Activated B cell treated with CpG ODN at 0.5 μM for 24 hours (primary cell): ENCODE measurements at places on chromosomes 1 and 21. TPM values are rescaled to one million over a fixed set of nuclear protein-coding genes. Genes with fewer than 3 reads are reported as not detected.

GRCh38 chr1:69283516-69283915, 284.2 kb upstream of the LRRC7 start:
- H3K27ac ChIP-seq, result no peak overlapping the region
- no peak for DNase-seq
- no peak overlapping the region for H3K4me3 ChIP-seq
- H3K36me3 ChIP-seq, result no peaks in the 10 kb centered on the region
- no peaks in the 10 kb centered on the region for H3K4me1 ChIP-seq

GRCh38 chr1:163981500-163982030, 577.4 kb upstream of the PBX1 start:
- no peak overlapping the region for H3K27ac ChIP-seq
- no peaks in the 10 kb centered on the region for H3K27me3 ChIP-seq
- H3K4me1 ChIP-seq, result no peaks in the 10 kb centered on the region
- no peak overlapping the region for H3K4me3 ChIP-seq
- DNase-seq, result no peak

- no peaks in the 10 kb centered on the region for H3K27me3 ChIP-seq
- H3K27ac ChIP-seq, result no peak overlapping the region
- H3K4me3 ChIP-seq, result no peak overlapping the region
- H3K36me3 ChIP-seq, result no peaks in the 10 kb centered on the region
These were observed 5.5 kb upstream of the TTC34 start for GRCh38 chr1:2807036-2807435.

GRCh38 chr21:38921511-38922251, 116.0 kb downstream of the ETS2 start:
- H3K4me1 ChIP-seq, result no peaks in the 10 kb centered on the region
- H3K27ac ChIP-seq, result no peak overlapping the region
- no peak overlapping the region for H3K4me3 ChIP-seq

DNA sequence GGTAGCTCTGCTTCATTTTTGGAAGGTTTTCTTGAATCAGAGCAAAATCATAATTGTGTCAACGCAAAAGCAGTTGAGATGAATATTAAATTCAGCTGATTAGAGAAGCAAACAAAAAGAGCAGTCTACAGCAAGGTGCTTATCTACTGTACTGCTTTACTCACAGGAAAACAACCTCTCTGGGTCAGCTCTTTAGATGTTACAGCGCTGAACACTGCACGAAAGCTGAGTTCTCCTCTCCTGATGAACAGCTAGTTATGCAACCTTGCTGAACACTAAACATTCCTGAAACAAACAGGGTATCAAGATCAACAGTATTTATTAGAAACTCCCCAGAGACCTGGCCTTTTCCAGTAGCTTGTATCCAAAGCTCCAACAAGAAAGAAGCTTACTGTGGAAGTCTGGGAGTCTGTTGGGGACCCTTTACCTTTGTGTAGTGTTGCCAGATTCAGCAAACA, 41.3 kb downstream of the TBCE start:
- DNase-seq, result no peak
- no peaks in the 10 kb centered on the region for H3K27me3 ChIP-seq
- peaks cover 9% of the 10 kb centered on the region for H3K36me3 ChIP-seq
- no peak overlapping the region for H3K4me3 ChIP-seq
- H3K27ac ChIP-seq, result no peak overlapping the region
- H3K4me1 ChIP-seq, result no peaks in the 10 kb centered on the region

DNA sequence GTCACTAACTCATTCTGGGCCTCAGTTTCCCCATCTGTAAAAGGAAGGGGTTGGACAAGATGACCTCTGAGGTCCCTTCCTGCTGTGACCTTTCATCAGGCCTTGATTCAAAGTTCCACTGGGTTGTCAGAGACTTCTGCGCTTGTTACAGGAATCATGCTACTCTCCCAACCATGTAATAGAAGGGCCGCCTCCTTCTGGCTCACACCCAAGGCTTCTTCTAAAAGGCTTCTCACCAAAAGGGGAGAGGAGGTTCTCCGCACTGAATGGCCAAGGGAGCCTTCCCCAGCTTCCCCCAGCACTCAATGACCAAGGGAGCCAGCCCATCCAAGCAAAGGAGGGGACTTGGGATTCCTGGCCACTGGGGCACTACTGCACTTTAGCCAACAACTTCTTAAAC, 42.7 kb downstream of the GRHL3 start:
- peaks cover 8% of the 10 kb centered on the region for H3K36me3 ChIP-seq
- H3K4me3 ChIP-seq, result no peak overlapping the region
- DNase-seq, result no peak
- H3K4me1 ChIP-seq, result peaks cover 5% of the 10 kb centered on the region
- no peak overlapping the region for H3K27ac ChIP-seq
- H3K27me3 ChIP-seq, result no peaks in the 10 kb centered on the region

DNA sequence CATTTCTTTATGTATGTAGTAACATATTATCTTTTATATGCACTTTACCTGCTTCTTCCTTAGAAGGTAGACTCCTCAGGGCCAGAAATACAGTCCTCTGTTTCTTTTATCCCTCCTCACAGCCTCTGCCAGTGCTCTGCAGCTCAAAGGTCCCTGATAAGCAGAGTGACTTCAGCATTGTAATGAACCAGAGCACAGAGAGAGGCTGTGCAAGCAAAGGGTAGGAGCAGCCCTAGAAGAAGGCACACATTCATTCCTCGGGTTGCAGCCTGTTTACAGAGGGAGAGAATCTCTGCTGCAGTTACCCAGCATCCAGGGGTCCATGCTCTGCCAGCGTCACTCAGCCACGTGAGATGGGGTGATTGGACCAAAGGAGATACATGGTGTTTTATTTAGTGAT, 101.1 kb downstream of the RHOU start:
- H3K4me1 ChIP-seq, result no peaks in the 10 kb centered on the region
- H3K27ac ChIP-seq, result no peak overlapping the region
- DNase-seq, result no peak
- peaks cover 14% of the 10 kb centered on the region for H3K27me3 ChIP-seq
- H3K36me3 ChIP-seq, result no peaks in the 10 kb centered on the region

DNA sequence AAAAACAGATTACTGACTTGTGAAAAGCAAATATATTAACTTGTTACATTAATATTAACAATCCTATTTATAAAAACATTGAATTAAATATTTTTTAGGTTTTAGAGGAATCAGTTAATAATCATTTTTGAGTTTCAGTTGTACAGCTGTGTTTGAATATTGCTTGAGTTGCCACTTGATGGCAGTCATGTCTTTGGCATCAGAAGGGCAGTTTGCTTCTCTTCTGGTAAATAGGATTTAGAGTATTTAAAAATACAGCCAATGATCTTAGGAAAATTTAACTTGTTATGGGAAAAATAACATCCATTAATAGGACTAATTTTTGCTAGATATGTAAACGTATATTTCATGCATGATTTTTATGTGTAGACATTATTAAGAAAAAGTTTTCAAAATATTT, 234.1 kb downstream of the NCAM2 start:
- no peaks in the 10 kb centered on the region for H3K27me3 ChIP-seq
- no peaks in the 10 kb centered on the region for H3K4me1 ChIP-seq
- no peaks in the 10 kb centered on the region for H3K36me3 ChIP-seq
- DNase-seq, result no peak
- no peak overlapping the region for H3K27ac ChIP-seq
- H3K4me3 ChIP-seq, result no peak overlapping the region

DNA sequence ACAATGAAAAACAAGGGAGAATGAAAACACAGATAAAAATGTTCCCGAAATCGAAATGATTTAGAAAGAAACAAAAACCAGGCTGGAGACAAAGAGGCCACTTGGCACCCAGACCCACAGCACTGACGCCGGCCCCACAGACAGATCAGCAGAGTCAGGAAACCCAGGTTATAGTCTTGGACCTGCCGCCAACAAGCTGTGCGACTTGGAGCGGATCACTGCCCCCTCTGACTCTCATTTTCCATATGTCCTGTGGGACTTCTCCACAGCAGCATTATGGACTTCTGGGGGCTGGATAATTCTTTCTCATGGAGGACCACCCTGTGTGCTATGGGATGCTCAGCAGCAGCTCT, 72.4 kb downstream of the MATN1 start:
- no peak overlapping the region for H3K4me3 ChIP-seq
- peaks cover 37% of the 10 kb centered on the region for H3K27me3 ChIP-seq
- H3K36me3 ChIP-seq, result no peaks in the 10 kb centered on the region
- no peak overlapping the region for H3K27ac ChIP-seq

- H3K4me3 ChIP-seq, result no peak overlapping the region
- DNase-seq, result no peak
- H3K27me3 ChIP-seq, result no peaks in the 10 kb centered on the region
- no peak overlapping the region for H3K27ac ChIP-seq
These were observed 12.7 kb upstream of the RAB4A start for GRCh38 chr1:229258031-229258756.

DNA sequence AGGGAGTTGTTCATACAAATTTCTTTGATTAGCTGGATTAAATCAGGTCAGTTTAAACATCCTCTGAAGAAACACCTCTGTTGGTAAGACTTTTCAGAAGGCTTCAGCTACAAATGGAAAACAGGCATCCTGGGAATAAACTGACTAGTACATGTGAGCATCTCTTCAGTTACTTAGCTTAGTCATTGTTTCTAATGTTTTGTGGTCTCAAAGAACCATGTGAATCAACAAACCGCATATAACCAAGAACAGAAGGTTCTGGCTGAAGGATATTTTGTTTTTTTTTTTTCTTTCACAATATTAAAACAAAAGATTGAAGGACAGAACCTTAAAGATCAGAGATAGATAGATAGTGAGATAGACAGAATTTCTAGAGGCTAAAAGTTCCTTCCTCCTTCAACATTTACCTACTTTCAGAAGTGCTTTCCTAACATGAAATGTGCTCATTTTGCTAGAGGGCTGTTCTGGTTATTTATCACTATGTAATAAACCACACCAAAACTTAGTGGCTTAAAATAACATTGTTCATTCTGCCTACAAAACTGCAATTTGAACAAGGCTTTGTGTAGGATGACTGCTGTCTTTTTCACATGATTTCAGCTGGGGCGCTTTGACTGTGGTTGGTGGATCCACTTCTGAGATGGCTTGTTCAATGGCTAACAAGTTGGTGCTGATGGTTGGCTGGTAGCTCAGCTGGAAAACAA, 119.8 kb upstream of the PTGFR start:
- no peak overlapping the region for H3K4me3 ChIP-seq
- H3K4me1 ChIP-seq, result no peaks in the 10 kb centered on the region
- peaks cover 2% of the 10 kb centered on the region for H3K27me3 ChIP-seq
- H3K27ac ChIP-seq, result no peak overlapping the region
- no peaks in the 10 kb centered on the region for H3K36me3 ChIP-seq

- DNase-seq, result no peak
- H3K27me3 ChIP-seq, result no peaks in the 10 kb centered on the region
- H3K4me3 ChIP-seq, result no peak overlapping the region
- peaks cover 9% of the 10 kb centered on the region for H3K4me1 ChIP-seq
These were observed 4.8 kb downstream of the ACP6 start for GRCh38 chr1:147665521-147665920.

DNA sequence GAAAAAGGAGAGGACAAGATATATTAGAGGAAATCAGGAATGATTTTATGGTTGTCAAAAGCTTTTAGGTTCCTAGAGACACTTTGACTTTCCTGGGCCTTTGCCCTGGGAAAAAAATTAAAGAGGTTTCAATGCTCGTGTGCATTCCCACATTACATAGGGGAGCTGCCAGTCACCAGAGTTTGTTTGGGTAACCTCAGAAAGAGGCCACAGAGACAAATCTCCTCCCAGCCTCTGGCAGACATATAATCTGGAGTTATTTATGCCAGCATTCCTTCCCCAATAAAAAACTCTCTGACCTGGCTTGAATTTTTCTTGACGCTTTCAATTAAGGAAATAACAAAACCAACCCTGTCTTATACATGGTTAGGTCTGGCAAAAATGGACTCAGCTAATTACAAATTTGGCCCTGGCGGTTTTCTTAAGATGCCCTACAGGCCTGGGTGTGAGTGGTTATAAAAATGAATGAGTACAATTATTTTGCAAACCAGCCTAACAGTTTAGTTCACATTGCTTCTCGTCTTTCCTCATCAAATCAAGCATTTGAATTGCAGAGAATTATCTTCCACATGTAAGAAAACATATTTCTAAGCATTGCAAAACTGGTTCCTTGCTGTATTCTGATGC, 63.7 kb downstream of the WLS start:
- H3K4me1 ChIP-seq, result no peaks in the 10 kb centered on the region
- no peak for DNase-seq
- H3K27ac ChIP-seq, result no peak overlapping the region
- peaks cover 2% of the 10 kb centered on the region for H3K27me3 ChIP-seq
- H3K4me3 ChIP-seq, result no peak overlapping the region

- H3K27me3 ChIP-seq, result no peaks in the 10 kb centered on the region
- no peak overlapping the region for H3K27ac ChIP-seq
- no peak for DNase-seq
These were observed 409.6 kb upstream of the ZRANB2 start for GRCh38 chr1:71490432-71490831.

DNA sequence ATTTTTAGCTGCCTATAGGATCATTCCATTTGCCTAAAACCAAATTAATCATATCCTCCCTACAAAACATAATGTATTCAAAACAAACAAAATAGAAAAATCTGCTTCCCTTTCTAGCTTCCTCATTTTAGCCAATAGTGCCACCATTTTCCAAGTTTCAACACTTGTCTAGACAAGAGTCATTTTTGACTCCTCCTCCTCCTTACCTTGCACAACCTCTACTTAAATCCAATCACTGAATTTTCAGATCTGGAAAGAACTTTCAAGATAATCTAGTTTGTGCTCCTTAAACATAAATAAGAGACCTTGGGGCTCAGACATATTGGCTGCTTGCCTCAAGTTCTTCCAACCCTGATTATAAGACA, 7.4 kb downstream of the STX6 start:
- peaks cover 46% of the 10 kb centered on the region for H3K4me1 ChIP-seq
- no peak overlapping the region for H3K27ac ChIP-seq
- peaks cover 17% of the 10 kb centered on the region for H3K36me3 ChIP-seq
- no peaks in the 10 kb centered on the region for H3K27me3 ChIP-seq
- DNase-seq, result no peak

DNA sequence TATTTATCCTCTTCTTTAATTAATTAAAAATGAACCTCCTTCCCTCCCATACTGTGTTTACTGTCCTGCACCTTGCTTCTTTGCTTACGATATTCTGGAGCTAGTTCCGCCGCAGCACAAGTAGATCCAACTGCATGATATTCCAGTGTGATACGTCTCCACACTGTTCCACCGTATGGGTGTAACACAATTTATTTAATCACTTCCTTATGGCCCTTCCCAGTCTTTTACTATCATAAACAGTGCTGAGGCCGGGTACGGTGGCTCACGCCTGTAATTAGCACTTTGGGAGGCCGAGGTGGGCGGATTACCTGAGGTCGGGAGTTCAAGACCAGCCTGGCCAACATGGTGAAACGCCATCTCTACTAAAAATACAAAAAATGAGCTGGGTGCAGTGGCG, 25.7 kb downstream of the CNST start:
- no peaks in the 10 kb centered on the region for H3K27me3 ChIP-seq
- peaks cover 51% of the 10 kb centered on the region for H3K36me3 ChIP-seq
- no peak for DNase-seq
- no peak overlapping the region for H3K27ac ChIP-seq
- no peak overlapping the region for H3K4me3 ChIP-seq
- H3K4me1 ChIP-seq, result peaks cover 48% of the 10 kb centered on the region

Gene AK4
- total RNA-seq, result 1.6 and 1.8 TPM in 2 replicates

Gene TMEM81
- 3.3 and 3.5 TPM in 2 replicates for total RNA-seq

Gene THEM5
- total RNA-seq, result not detected in 2 replicates

Gene ILDR2
- 1.00 and 1.2 TPM in 2 replicates for total RNA-seq

Gene C1orf116
- 0.09 TPM in 1 of 2 replicates, not detected in the other for total RNA-seq

Gene RRP1B
- 29.6 and 32.0 TPM in 2 replicates for total RNA-seq

Gene MARCKSL1
- 132 TPM in 2 replicates for total RNA-seq

Gene HSF2BP
- total RNA-seq, result 0.58 and 0.61 TPM in 2 replicates

Gene P3R3URF
- not detected in 2 replicates for total RNA-seq

Gene TMPRSS15
- not detected in 2 replicates for total RNA-seq

Gene CHI3L2
- 19.6 and 23.6 TPM in 2 replicates for total RNA-seq

Gene MFAP2
- not detected in 2 replicates for total RNA-seq

Gene SRSF10
- total RNA-seq, result 168 and 192 TPM in 2 replicates

Gene MROH9
- not detected in 2 replicates for total RNA-seq

Gene C8A
- total RNA-seq, result not detected in 2 replicates
